Stimulated activated CD4-positive, alpha-beta T cell treated with anti-CD3 and anti-CD28 coated beads, Interleukin-1b, Interleukin-23, amount 100 ng/mL, for 1 hour (primary cell): ENCODE measurements at places on chromosomes 2 and 18.

- no peak for DNase-seq
These were observed 10.6 kb upstream of the SNORC start for GRCh38 chr2:232859385-232859916.

GRCh38 chr2:7987992-7988391 is 693.9 kb upstream of the ID2 start:
- no peak for DNase-seq

GRCh38 chr2:219615036-219615435 is 12.4 kb upstream of the SLC4A3 start:
- no peak for DNase-seq

DNA sequence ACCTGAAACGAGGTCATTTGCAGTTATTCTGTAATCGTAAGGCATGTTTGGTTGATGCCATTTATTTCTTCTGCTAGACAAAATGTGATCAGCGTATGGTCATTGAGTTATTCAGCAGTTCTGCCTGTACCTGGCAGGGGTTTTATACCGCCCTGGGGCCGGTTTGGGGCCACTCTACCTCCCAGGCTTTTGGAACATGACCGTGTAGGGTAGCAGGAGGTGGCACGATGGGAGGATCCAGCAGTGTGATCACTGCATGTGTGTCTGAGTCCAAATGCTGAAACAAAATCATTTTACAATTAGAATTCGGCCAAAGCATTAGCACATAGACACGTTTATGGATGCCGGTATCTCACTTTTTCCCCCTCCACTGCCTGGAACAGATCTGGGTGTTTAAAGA is 26.7 kb downstream of the LPIN1 start:
- no peak for DNase-seq

DNA sequence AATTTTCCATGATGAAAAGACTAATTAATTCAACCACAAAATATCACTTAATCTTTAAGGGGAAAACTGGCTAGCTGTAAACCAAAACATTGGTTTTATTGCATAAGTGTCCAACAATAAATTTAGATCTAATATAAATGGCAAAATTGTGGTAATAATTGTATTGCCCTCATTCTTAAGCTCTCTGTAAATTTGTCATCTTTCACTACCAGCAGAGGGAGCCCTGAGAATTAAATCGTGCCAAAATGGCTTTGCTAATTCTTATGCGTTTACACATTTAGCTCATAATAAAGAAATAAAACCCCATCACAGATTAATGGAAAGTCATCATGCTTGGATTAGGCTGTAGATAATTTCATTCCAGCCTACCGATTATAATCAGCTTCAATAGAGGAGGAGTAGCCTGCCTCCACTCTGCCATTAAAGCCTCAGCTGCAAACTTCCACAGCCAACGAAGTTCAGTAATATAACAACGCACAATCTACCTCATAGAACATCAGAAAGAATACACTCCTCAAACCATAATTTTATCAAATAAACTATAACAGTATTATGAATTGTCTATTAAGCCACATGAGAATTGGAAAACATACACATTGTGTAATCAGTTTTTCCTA is 70.0 kb upstream of the ATP5MC3 start:
- DNase-seq: no peak

- DNase-seq: no peak
These were observed 268.7 kb upstream of the SETBP1 start for GRCh38 chr18:44411976-44412375.

DNA sequence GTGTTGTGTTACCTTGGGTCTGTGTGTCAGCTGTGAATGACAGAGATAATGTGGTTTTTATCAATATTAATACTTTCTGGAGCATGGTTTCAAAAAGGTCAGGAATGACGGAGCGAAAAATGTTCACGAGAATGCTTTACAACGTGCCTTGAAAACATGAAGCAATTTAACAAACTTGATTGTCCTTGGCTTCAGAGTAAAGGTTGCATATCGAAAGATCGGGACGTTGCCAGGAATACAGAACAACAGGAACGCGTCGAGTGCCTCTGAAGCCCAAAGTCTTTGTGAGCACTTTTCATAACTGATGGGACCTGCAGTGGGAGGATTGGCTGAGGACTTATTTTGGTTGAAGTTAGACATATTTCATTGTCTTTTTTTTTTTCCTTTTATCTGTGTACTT is 206.1 kb downstream of the ZNF407 start:
- DNase-seq: no peak

GRCh38 chr18:48453330-48454066 is 44.3 kb upstream of the ZBTB7C start:
- DNase-seq: no peak

GRCh38 chr2:186570604-186571003 is 19.3 kb upstream of the ITGAV start:
- no peak for DNase-seq

GRCh38 chr2:48548840-48549239 is 18.9 kb downstream of the STON1 start:
- DNase-seq: no peak
